ENCODE measurements at places on chromosomes 16 and 17.

DNA sequence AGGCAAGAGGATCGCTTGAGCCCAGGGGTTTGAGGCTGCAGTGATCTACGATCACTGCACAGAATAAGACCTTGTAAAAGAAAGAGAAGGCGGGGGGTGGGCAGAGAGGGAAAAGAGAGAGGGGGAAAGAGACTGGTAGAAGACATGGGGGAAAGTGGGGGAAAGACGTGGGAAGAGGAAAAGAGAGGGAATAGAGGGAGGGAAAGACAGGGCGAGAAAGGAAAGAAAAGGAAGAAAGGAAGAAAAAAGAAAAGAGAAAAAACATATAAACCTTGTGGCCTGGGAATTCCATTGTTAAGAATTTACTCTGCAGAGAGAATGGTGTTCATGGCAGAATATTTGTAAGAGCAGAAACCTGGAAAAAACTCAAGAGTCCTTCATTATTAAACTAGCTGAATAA is 120.4 kb downstream of the RMI2 start:
- no peak for DNase-seq

GRCh38 chr17:66373944-66374817 is 71.8 kb downstream of the PRKCA start:
- DNase-seq = no peak

DNA sequence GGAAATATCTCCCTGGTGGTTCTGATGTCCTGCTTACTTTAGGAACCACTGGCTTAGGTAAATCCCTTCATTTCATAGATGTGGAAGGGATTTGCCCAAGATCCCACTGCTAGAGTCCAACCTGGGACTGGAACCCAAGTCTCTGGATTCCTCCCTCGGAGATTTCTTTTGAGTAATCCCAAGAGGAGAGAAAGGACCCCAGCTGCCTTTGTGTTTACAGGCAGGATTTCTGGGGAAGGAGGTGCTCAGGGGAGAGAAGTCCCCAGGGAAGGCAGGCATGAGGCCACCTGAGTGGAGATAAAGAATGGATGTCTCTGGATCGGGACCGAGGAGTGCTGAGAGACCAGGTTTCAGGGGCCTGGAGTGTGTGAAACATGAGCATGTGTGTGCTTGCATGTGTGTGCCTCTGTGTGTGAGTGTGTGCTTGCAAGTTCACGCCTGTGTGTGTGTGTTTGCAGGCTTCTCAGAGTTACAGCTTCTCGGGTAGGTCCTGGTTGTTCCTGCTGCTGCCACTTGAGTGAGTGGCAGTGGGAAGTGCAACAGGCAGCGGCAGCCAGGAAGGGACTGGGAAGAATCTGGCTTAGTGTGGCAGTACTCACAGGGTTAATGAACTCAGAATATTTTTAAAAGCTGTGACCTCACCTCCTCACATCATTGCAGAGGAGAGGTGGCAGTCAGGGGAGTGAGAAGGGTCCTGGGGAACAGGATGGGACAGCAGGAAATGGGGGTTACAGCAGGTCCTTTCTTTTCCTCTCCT is 2.2 kb downstream of the KCNH6 start:
- DNase-seq = no peak

- no peak for DNase-seq
These were observed 33.1 kb upstream of the PVALEF start for GRCh38 chr17:81132197-81132540.
